Esophagus mucosa (tissue), 1 donor: ENCODE measurements at places on chromosomes 5 and 9.

DNA sequence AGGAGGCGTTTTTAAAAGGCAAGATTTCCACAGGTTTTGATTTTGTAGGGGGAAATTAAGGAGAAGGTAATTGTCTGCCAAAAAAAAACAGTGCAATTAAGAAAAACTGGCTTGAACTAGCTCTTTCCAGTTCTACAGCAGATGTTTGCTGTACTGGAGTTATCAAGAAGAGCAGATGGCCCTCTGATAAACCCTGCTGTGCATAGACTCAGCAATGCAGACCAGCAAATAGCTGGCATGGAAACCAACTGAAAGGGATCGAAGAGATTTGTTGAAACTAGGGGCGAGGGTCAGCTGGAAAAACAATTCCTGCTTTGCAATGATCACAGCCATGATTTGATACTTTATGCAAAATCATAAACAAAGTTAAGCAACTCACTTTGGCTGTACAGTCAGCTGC lies 17.8 kb upstream of the BHMT start:
- no peak for ATAC-seq

GRCh38 chr5:151499501-151500035 lies 52.2 kb downstream of the SLC36A1 start:
- peak; percentile 16 for ATAC-seq

- ATAC-seq: no peak
These were observed 97.0 kb downstream of the TSSK1B start for GRCh38 chr5:113337515-113338415.

DNA sequence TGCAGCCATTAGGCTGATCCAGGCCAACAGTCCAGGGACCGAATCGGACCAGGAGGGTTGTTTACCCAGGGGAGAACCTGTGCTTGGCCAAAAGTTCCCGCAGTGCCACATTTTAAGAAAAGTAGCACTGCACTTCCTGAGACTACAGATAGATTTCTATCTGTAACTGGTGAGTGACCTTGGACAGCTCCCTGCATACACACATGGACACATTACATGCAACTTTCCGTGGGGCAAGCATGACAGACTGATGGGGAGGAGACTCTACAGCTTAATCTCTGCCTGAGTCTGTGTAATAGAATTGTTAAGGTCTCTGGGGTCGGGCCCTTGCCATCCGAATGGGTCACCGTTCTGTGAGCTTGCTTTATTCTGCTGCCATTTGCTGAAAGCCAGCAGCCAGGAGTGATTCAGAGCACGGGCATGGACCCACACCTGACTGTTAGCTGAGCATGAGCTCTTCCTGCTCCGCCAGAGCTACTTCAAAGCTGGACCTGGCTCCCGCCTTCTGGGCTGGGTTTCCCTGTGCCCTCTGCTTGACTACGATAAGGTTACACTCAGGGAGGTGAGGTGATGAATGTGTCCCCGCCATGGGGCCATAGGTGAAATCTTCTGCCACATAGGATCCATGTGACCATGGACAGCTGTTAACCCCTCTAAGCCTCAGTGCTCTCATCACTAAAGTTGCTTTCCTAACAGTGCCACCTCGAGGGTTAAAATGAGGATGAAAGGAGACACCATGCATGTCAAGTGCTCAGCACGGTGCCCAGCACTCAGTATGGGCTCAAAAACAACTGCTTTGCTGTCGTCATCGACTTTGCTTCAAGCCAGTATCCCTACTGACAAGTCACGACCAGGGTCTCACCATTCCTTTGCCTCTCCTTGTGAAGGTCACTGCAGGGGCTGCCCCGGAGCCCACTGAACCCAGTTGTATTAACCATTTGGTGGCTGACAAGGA lies 200.0 kb downstream of the MELK start:
- peak; percentile 48 for ATAC-seq

GRCh38 chr5:94856257-94856800 lies 237.9 kb downstream of the SLF1 start:
- no peak for ATAC-seq

DNA sequence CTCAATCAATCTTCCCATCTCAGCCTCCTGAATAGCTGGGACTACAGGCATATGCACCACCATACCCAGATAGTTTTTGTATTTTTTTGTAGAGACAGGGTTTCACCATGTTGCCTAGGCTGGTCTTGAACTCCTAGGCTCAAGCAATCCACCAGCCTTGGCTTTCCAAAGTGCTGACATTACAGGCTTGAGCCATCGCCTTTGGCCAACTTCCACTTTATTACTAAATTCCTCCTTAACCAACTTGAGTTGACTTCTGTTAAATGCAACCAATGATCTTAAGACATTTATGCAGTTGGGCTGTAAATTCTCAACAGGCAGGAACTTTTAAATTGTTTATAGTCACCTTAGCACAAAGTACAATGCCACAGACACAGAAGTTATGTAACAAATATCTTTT lies 2.8 kb downstream of the LARS1 start:
- no peak for ATAC-seq

- ATAC-seq: no peak
These were observed 147.4 kb upstream of the DMRT1 start for GRCh38 chr9:694092-694402.

DNA sequence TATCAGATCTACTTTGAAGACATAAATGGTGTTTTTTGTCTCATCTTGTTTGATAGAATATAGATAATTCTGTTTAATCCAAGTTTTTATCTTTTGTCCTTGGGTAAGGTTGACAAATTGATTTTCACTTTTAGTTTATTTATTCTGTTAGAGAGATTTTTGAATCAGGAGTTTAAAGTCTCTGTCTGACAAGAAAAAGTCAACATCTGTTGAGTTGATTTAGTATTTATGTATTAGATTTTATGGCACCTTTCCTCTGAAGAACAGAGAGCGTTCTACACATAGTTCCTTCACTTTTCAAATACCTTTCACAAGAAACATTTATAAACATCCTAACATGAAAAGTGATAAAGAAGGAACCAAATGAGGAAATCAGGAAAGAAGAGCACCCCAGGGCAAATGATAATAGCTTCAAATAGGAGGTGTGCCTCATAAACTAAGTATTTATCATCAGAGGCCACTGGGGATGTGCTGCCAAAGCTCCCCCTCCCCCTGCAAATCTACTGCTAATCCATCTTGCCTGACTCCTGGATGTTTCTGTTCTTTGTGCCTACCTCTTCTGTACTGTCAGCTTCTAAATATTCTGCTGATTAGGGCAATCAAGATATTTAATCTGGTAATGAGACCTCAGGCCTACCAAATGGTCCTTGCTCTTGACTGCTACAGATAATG lies 457.7 kb upstream of the CHD1 start:
- ATAC-seq: no peak

DNA sequence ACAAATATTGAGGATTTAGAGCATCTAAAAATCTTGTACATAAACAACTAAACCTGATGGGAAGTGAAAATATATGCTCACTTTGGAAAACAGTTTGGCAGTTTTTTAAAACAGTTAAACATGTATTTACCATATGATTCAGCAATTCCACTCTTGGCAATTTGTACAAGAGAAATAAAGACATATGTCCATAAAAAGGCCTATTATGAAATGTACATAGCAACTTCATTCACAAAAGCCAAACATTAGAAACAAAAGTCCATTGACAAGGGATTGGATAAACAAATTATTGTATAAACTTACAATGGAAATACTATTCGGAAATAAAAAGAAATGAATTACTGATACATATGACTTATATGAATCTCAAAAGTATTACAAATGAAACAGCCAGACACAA lies 196.2 kb upstream of the SLC24A2 start:
- ATAC-seq: no peak

- ATAC-seq: no peak
These were observed 27.5 kb upstream of the BOD1 start for GRCh38 chr5:173643964-173644363.

DNA sequence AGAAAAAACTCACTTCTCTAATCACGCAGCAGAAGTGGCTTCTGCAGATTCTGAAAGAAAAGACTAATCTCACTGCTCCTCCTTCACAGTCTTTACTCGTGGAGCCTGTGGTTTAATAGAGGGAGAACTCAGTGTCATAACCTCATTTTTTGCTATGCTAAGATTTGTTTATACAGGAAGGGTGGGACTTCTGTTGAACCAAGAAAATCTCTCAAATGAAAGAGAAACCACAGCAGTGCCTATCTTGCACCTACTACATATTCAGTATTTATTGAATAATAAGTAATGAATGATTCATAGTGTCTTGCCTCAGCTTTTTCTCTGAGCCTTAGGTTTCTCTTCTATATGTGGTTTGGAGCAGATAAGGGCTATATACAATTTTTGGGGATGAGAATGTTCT lies 136.1 kb upstream of the DMAC1 start:
- ATAC-seq: peak; percentile 55

DNA sequence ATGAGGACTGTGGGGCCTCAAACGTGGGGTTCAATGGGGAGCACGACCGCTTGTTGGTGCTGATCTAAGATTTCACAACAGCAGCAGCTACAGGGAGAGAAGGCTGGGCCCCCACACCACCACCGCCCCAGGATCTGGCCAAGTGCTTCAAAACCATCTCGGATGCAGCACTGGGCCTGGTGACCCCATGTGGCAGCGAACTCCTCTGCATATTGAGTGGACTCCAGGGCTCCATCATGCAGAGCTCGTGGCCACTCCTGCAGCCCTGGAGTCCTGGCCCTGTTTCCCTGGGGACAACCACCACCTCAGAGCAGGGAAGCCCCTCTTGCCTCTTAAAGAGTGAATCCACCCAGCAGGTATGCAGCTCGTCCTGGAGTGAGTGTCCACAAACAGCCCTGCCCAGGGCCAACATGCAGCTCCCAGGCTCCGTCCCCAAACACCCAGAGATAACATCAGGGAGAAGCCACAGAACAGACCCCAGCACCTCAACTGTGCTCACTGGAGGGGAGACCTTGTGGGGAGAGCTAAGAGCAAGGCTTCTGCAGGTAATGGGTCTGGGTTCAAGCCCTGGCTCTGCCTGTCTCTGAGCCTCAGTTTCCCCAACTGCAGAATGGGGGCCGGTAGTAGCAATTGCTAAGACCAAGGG lies 103.1 kb upstream of the SARDH start:
- no peak for ATAC-seq

DNA sequence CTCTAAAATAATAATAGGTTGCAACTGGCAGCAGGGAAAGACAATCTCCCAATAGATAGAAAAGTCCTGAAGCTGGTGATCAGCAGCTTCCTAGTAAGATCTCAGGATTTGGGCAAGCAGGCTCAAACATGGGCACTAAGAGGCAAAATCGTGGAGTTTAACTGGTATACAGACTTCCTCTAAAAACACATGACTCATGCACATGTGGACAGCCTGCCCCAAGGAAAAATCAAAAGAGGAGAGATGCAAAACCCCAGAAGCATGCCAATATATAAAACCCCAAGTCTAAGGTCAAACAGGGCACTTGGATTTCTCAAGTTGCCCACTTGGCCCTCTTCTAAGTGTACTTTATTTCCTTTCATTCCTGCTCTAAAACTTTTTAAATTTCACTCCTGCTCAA lies 62.8 kb downstream of the CDKN2A start:
- ATAC-seq: no peak

DNA sequence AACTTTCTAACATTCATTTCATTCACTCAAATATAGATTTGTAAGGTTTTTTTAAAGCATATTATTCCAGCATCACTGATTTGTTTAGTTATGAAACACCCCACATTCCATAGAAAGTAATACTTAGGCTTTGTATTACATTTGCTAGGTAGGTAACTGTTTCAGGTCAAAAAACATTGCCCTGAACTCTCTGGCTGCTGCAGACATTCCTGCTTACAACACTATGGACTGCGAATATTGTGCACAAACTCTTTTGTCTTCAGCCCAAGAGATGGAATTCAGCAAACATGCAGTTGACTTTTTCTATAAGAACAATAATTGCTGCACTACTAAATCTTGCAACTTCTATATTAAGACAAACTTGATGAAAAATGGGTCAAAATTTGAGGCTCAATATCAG lies 301.0 kb downstream of the ARL15 start:
- ATAC-seq: no peak

DNA sequence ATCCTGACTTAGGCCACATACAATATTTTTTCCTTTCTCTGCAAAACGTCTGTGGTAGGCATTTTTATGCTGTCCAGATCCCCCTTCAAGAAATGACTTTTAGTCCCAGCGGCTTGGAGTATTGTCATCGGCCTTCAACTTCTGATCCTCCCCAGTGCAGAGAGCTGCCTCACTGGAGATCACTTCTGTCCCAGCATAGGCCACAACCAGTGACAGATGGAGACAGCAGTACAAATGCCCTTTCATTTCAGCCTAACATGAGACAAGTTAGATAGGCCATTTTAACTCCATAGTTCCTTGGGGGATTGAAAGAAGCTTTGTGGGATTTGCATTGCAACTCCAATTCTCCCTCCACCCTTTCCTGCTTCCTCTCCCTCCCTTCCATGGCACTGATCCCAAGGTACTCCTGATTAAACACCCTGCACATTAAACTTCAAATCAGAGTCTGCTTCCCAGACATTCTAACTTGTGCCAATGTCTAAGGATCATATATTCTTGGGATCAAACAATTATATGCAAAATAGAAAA lies 3.2 kb upstream of the MAMDC2 start:
- ATAC-seq: no peak

DNA sequence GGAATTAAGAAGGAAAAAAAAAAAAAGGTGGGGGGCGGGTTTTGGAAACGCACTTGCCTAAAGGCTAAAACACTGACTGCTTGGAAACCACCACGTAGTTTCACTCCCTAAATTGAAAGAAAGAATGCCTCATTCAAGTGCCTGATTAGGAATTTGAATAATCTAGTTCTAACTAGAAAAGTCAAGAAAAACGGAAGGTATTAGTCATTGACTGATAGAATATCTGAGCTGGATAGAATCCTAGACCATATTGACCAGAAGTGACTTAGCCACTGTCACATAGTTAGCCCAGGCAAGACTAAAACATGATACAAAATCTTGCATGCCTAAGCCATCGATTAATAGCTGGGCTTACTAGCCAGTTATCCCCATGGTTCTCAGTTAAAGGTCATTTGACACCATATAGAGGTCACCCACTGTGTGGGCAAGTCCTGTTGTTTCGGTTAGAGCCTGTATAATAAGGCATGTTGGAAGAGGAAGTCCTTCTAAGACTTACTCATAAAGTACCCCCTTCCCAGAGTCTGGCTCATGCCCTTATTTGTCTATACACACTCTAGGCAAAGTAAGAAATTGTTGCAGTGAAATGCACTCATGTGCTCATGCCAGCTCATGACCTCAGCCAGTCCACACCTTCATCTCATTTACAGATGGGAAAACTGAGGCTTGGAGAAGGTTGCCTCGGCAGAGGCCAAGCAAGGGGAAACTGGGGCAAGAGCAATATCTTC lies 40.2 kb downstream of the SH3RF2 start:
- peak; percentile 63 for ATAC-seq

GRCh38 chr5:68424799-68425537 lies 209.4 kb downstream of the PIK3R1 start:
- ATAC-seq: no peak

GRCh38 chr5:41356786-41357185 lies 143.5 kb upstream of the C6 start:
- ATAC-seq: no peak

- no peak for ATAC-seq
These were observed 217.8 kb upstream of the TLE4 start for GRCh38 chr9:79353856-79354520.

GRCh38 chr9:115138151-115138550 lies 20.2 kb upstream of the TNC start:
- no peak for ATAC-seq
